ENCODE measurements at places on chromosomes 13 and 19.

- peak; percentile 8 for DNase-seq
These were observed 2.3 kb downstream of the ERF start for GRCh38 chr19:42252365-42253244.

DNA sequence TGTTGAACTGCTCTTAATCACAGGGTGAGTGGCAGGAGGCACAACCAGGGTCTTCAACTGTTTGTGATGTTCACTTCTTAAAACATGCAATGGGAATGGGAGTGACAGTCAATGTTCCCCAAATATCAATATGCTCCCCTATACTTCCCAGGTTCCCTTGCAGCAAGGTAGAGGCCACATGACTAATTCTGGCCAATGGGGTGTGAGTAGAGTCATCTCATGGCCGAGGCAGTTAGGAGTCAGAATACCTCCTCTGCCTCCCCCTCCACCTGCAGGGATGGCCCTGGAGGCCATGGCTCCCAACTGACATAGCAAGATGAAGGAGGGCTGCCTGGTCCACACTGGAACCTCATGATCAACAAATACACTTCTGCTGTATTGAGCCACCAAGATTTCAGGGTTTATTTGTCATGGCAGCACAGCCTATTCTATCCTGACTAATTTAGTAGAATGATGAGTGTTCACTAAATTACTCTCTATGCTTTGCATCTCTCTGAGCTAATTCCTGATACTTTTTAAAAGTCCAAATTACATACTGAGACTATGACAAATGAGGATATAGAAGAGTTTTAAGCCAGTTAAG lies 8.9 kb downstream of the VRK3 start:
- DNase-seq, result no peak

DNA sequence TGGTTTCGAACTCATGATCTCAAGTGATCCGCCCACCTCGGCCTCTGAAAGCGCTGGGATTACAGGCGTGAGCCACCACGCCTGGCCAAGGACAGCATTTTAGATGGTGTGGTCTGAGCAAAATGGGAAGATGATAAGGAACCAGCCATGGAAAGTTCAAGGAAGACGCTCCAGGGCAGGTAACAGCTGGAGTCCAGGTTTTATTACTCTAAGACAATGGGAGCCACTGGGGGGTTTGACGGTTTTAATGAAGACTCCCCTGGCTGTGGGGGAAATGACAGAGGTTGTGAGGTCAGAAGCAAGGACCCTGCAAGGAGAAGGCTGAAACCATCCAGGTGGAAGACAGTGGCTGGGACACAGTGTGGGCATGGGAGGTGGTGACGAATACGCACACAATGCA lies 20.9 kb downstream of the PRKD2 start:
- no peak for DNase-seq

DNA sequence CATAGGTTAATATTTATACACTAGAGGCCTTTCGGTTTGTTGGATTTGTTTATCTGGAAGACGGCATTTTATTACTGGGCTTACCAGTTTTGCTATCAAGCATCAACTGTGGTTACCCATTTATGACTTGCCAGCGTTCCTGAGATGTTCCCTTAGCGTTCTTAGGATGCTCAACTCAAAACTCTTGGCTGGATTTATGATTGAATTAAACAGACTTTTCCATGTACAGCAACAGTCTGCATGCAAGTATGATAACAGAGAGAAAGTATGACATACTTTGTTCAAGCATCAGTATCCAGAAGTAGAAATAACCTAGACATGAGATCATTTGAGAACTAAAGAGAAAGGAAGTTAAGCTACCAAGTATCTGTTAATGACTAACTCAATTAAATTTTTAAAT lies 29.9 kb upstream of the RNF113B start:
- no peak for DNase-seq

DNA sequence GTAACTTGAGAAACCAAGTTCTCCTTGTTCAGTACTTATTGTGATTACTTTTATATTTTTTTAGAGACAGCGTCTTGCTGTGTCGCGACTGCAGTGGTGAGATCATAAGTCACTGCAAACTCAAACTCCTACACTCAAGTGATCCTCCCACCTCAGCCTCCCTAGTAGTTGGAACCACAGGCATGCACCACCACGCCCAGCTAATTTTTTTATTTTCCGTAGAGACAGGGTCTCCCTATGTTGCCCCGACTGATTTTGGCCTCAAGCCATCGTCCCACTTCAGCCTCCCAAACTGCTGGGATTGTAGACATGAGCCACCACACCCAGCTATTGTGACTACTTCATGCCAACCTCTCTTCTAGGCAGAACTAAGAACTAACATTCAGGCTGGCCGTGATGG lies 8.3 kb downstream of the C19orf53 start:
- DNase-seq, result no peak

GRCh38 chr19:43306097-43306496 lies 36.8 kb upstream of the PSG9 start:
- DNase-seq, result no peak

DNA sequence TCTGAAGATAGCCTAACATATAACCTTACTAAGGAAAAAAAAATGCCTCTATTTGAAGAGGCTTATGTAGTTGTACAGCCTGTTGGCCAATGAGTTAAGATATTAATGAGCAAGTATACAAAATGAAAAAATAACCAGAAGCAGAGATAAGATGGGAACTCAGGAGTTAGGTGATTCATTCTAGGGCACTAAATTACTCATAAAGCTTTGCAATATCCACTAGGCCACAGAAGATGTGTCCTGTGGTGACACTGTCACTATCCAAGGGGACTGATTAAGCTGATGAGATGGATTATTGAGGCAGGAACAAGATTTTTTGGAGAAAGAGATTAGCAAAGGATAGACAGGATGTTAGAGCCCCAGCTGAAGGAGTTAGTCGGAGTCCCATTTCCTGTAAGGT lies 99.6 kb downstream of the LIG4 start:
- no peak for DNase-seq

GRCh38 chr13:55007681-55008080 lies 1979.1 kb downstream of the OLFM4 start:
- no peak for DNase-seq

DNA sequence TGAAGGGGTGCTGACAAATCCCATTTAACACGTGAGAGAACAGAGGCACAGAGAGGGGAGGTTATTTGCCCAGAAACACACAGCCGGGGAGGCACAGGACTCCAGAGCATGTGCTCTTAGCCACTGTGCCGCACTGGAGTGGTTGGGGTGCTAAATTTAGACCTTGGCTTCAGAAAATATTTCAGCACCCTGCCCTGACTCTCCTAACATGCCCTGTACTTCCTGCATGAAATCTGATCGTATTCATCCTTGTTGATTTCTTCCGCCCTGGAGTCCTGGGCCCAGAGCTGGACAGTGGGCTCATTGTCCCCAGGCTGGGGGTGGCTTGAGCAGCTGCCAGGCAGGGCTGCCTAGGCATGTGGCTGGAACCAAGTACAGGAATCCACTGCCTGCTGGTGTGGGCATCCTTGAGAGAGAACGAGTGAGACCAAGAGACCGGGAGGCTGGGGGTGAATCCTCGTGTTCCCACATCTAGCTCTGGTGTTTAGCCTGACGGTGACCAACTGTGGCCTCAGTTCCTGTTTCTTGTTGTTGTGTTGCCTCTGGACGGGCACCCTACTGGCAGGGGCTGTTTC lies 5.3 kb downstream of the SLC27A1 start:
- peak; percentile 44 for DNase-seq

DNA sequence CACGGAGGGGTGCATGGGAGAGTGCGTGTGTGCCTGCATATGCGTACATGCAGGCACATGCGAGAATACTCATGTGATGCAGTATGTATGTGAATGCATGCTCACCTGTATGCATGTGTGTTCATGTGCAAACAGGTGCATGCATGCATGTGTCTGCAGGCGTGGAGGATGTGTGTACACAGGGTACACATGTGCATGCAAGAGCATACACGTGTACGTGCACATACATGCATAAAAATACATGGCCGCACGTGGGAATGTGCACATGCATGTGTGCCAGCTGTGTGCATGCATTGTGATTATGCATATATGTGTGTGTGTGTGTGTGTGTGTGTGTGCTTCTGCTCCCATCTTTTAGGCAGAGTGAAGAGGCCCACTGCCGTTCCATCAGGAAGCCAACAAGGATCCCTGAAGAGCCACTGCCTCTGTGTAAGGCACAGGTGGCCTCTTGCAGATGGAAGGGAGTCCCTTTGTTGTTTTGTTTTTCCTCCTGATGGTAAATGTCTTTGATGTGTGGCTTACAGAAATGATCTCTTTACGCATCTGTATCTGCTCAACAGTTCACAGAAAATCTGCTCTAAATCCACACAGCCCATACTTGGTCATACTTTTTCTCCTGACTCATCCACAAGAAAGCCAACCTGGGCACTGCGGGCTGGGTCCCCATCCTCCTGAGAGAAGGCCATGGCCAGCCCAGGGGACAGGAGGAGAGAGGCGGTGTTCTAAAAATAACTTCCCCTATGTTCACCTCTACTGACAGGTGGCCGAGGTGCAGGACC lies 50.7 kb downstream of the KLF2 start:
- DNase-seq, result no peak

DNA sequence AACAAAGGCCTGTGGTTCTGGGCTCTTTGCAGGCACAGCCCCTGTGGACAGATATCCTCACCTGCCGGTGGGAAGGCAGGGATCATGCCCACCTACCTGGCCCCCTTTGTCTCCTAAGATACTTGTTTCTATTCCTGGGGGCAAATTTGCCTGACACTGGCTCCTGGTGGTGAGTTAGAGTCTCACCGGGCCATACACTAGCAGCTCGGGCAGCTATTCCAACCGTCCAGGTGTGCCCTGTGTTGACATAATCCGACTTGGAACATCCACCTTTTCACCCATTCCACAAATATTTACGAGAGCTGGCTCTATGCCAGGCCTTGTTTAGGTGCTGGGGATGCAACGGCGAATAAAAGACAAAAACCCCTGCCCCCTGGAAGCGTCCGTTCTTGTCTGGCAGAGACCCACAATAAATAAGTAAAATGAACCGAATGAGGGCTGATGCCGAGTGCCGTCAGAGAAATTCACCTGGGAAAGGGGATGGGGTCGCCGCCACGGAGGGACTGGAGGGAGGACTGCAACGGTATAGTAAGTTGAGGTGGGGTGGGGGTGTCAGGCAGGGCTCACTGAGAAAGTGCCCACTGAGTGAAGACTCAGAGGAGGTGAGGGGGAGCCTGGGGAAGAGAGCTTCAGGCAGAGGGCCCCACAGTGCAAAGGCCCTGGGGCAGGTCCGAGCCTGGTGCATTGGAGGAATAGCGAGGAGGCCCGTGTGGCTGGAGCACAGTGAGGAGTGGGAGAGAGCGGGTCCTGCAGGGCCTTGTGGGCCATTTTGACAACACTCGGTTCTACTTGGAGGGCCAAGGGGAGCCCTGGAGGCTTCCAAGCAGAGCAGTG lies 43.2 kb upstream of the RANBP3 start:
- DNase-seq, result no peak

- DNase-seq, result no peak
These were observed 147.3 kb downstream of the KCNRG start for GRCh38 chr13:50162567-50162966.

GRCh38 chr19:29752450-29753025 lies 37.5 kb upstream of the C19orf12 start:
- no peak for DNase-seq

DNA sequence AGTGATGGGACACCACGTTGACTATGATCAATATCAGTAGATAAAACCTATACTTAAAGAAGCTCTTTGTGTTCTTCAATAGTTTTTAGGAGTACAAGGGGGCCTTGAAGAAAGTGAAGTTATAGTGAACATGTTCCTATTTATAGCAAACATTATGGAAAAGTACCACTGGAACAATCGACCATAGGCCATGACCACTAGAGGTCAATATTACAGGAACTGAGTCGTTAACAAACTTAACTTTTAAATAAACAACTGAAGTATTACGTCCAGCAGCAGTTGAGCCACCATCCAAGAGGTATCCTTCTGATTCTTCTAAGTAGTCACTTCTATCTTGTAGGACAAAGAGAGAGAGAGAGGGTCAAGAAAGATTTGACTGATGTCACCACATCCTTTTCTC lies 391.0 kb upstream of the SLITRK5 start:
- DNase-seq, result no peak

DNA sequence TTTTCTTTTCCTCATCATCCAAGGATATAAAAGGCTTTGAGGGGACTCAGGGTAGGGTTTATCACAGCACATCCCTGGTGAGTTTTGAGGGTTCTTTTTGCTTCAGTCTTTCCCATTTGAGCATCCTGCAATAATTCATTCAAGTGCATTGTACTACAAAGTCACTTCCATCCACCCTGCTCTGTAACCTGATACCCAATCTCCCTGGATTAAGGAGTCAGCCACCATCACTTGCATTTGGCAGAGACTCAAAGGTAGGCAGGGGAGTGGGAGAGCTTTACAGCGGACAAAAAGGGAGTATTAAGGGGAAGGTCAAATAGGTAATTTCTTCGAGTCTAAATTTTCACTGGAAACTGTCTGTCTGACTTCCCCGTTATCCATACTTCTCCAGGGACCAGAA lies 216.1 kb upstream of the TMTC4 start:
- no peak for DNase-seq

- no peak for DNase-seq
These were observed 15.6 kb downstream of the FGF21 start for GRCh38 chr19:48770734-48771472.

GRCh38 chr13:25876247-25876646 lies 175.6 kb downstream of the SHISA2 start:
- no peak for DNase-seq

DNA sequence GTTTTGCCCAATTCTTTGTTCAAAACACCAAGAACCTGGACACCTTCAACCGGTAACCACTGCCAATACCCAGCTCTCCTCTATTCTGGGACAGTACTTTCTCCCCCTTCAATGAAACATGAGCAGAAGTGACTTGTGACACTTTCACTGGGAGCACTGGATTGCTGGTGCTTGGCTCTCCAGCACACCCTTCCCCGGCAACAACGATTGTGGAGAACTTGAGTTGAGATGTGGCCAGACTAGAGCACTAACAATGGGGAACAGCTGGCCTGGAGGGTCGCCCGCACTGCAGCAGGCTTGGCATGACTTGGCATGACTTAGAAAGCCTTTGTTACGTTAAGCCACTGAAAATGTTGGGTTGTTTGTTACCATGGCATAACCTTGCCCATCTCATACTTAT lies 7.5 kb upstream of the B3GLCT start:
- DNase-seq, result no peak

DNA sequence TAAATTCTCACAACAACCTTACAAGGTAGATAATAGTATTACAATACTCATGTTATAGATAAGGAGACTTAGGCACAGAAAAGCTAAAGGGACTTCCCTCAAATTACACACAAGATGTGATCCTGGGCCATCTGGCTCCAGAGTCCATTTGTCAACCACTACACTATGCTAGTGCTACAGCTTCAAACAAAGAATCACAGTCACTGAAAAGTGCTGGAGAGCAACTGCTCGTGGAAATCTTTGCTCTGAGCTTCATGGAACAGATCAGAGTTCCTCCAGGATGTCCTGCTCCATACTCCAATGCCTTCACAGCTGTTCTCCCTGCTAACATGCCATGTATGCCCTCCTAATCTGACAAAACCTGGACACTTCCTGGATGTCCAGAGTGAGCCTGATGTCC lies 271.2 kb downstream of the ENOX1 start:
- DNase-seq, result no peak

Measured in inflammatory macrophage treated with lipopolysaccharide for 1 hour (primary cell).